ENCODE measurements at places on chromosomes 5 and 9.
A peak's percentile ranks its signal among the peaks of the same experiment; 100 is the strongest.

GRCh38 chr5:90473396-90474234, 956 bp downstream of the MBLAC2 start:
- DNase-seq, result no peak

DNA sequence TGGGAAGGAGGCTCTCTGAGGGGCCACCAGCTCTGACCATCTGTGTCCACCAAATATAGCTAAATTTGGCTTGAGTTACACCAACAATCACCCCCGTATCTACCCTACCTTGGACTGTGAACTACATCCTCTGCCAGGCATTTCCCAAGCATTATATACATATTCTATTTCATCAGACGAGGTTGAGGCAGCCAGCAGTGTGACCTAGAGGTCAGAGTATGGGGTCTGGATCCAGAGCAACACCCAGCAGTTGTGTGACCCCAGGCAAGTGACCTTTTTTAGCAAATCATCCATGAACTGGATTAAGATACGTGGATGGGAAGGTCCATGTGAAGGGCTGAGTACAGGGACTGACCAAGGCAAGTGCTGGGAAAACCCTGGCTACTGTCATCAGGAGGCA, 180.6 kb downstream of the HSPA4 start:
- no peak for DNase-seq

DNA sequence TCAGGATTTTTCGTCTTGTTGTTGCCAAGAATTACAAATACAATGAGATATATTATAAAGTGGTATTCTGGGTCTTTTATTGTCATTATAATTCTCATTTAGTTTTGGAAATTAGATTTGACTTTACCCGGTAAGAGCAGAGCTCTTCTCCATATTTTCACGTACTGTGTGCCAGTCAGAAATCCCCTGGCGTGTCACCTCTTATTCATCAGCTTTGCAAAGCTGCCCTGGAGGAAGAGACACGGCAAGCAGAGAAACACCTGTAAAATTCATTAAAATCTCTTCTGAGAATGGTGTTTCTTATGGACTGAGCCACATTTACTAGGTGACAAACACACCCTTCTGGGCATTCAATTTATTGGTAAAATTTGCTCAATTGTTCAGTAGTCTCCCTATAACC, 440.4 kb downstream of the HINT1 start:
- DNase-seq, result no peak

DNA sequence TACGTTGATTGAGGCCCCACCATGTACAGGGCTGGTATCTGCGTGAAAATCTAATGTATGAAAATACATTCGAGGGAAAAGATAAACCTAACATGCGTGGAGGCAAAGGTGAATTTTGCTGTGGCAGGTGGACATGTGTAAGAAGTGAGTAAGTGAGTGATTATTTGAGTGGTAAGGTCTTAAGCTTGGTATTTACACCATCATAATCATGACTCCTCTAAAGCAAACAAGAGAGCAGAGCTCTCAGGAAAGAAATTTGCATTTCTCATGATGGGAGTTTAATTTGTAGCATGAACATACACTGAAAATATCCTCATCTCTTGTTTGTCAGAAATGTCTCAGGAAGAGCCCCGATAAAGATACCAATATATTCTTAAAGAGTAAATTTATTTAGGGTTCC, 260.6 kb downstream of the PSAT1 start:
- no peak for DNase-seq

DNA sequence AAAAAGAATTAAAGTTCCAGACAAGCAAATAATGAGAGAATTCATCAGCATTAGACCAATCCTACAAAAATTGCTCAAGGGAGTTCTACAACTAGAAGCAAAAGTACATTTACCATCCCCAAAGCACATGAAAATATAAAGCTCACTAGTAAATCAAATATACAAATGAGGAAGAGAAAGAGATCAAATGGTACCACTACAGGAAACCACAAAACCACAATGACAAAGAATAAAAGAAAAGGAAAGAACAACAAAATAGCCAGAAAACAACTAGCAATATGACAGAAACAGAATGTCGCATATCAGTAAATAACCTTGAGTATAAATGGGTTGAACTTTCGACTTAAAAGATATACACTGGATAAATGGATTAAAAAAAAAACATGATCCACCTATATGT, 739.0 kb downstream of the DTWD2 start:
- no peak for DNase-seq

GRCh38 chr5:154834053-154834452, 16.4 kb downstream of the FAXDC2 start:
- no peak for DNase-seq

DNA sequence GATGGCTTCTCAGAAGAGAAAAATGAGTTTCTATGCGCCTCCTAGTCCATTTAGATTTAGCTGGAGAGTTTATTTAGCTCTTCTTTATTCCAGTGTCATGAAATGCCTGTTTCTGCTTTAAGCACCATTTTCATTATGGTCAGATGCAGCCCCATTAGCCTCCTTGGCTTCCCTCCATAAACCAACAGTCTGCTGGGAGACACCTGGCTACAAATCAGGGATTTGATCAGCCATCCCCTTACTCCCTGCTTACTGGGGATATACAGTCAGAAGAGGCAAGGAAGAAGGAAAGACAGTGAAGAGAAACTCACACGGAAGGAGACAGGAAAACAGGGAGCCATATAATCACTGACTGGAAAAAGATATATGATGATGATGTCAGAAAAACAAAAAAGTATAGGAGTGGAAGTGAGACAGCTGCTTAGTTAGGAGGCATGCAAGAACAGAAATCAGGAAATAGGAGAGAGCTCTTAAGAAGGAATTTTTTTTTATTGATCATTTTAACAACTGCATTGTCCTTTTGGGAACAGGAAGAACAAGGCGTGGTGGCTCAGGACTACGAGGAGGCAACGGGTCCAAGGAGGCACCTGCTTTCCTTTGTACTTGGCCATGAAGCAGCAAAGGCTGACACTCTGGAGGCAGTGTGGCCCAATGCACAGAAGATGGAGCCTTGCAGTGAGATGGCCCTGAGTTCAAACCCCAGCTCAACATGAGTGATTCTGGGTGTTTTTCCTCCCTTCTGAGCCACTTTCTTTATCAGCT, 56.1 kb downstream of the MED27 start:
- no peak for DNase-seq

DNA sequence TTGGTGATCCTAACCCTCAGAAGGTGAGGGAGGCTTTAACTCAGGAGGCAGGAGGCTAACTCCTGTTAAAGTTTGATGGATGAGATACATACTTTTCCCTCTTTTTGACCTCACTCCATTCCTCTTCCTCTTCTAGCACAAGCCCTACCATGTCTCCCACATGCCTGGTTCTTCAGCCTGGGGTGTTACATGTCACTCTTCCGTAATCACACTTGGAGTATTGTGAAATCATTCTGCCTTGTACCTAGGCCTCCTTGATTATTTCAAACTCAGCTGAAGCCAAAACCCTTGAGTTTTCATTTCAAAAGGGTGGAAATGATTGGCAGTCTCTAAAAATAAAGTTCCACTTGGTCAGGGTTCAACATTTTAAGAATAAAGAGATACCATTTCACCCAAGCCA, 1.8 kb downstream of the PLAC8L1 start:
- DNase-seq, result no peak

- no peak for DNase-seq
These were observed 3.8 kb downstream of the NDUFA8 start for GRCh38 chr9:122155796-122156195.

DNA sequence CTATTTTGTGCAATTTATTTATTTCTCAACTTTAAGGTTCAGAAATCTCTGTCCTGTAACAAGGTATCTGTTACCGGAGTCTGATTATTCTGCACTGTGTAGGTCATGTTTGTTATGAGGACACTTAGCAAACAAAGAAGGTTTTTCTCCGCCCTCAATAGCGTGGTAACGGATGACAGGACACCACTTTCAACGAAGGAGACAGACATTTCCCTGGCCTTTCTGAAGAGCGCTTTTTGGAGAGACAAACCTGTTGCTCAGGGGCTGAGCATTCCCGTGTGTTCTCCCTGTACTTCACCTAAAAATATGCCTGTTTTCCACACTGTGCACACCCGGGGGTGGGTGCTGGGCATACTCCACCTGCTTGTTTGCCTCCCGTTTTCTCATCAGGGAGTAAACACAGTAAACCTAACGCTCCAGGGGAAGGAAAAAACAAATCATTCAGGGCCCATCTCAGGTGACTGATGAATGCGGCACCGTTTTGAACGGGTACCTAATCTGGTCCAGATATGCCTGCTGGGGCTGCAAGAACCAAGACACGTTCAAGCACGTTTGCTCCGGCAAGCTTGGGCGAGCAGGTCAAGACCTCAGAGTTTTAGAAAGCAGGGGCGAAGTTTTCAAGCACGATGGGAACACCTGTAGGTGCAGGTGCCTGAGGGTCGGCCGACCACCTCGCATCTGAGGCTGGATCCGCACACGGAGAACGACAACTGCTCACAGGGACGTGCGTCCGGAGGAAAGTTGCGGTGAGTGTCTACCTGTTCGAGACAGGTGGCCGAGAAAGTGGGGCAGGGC, 859 bp downstream of the RETREG1 start:
- no peak for DNase-seq

GRCh38 chr5:30505014-30505886, 688.2 kb upstream of the CDH6 start:
- peak; percentile 10 for DNase-seq

DNA sequence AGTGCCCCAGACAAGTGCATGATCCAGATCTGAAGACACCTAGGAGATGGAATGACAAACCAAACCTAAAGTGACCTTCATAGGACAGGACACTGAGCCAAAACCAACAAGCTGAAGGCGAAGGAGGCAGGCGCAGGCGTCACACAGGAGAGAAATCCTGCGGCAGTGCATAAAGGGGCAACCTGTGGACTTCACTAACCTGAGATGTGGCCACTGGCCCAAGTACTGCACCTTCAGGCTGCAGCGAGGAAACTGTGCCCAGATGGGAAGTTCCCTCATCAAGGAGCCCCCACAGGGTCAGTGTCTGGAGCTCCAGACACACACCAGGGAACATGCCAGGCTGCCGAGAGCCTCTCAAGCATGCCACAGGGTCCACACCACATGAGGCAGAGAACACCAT, 3.7 kb downstream of the IPPK start:
- DNase-seq, result no peak

Data from fibroblast of skin of left biceps (primary cell).